HT1080 (cell line): ENCODE measurements at places on chromosomes 1 and 21.

DNA sequence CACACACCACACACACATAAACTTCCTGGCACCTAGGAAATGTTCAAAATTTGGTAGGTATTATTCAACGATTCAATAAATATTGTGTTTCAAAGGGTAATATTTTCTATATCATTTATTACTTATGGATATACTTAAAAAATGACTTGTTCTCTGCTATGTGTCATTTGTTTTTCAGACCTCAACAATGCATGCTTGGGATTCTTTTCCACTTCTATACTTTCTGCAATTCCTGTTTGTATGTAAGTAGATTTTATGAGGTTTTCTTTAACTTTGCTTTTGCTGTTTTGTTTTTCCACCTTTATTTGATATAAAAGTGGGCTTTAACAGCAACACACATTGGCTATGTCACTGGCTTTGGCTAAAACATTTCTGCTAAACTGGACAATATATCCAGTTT, 3.5 kb downstream of the CEP170 start:
- no peak for DNase-seq

DNA sequence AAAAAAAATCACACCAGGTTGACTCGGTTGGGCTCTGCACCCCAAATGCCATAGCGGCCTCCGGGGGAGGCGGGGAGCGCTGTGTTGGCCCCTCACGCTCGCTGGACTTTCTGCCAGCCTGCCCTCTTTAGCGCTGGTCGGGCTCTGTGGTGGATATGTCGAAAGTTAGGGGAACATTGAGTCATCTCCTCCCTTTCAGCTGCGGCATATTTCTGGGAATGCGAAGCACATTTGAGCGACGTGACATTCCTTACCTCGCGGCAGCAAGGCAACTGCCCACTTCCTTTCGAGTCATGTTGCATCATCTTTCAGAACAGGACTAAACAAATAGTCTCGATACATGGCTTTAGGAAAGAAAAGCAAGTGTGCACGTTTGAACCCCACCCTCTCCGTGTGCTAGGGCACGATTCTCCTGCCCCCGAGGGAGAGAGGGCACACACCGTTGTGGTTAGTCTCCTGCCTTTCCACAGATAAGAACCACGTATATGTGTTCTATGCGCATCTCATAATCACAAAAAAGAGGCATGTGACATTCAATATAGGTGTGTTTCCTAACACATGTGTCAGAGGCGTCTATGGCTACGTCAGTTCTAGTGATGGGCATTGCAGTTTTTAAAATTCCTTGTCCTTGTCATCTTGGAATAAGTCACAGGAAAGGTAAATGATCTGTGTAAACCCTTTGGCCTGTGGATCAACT, 105.9 kb upstream of the SLC45A1 start:
- DNase-seq = peak; percentile 98

DNA sequence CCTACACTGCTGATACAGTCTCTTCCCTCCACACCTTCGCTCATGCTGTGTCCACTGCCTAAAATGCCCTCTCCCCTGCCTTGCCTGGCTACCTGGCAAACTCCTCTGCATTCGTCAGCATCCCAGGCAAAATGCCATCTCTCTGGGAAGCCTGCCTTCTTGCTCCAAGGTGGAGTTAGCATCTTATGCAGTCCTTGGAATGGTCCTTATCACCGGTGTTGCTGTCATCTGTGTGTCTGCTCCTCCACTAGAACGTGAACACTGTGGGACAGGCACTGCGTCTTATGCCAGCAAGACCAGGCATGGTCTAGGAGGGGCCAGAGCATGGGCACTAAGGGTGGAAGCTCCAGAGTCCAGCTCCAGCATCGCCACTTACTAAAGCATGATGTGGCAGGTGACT, 211.8 kb downstream of the MATN1 start:
- no peak for DNase-seq

DNA sequence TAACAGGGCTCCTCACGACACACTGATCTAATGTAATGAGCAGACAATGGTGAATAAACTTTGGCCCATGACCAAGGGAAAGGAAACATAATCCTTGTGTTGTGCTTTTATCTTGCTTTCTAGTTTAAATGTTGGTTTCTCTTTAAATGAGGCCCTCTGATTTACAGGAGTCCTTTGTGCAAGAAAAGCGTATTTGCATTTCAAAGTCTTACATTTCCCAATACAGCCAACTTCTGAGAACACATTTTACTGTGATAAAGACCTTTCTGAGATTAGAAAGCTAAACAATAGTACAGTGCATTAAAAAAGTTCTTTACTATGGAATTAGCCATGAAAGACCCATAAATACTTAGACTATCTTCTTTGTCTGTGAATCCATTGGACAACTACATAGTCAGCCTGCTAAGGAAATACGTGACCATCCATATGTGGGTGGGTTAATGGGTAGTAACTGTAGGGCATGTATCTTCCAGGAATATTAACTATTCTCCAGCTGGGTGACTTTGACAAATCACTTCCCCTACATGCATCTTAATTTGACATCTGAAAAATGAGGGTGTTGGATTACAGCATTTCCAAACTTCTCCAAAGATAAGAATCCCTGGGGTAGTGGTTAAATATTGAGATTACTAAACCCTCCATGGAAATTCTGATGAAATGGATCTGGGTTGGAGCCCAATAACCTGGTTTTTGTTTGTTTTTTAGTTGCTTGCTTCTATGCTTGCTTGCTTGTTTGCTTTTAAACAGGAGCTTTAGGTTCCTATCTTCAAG, 50.3 kb upstream of the USP1 start:
- DNase-seq = no peak

- DNase-seq = no peak
Measured at GRCh38 chr1:101748077-101748476, 248.6 kb downstream of the OLFM3 start.

DNA sequence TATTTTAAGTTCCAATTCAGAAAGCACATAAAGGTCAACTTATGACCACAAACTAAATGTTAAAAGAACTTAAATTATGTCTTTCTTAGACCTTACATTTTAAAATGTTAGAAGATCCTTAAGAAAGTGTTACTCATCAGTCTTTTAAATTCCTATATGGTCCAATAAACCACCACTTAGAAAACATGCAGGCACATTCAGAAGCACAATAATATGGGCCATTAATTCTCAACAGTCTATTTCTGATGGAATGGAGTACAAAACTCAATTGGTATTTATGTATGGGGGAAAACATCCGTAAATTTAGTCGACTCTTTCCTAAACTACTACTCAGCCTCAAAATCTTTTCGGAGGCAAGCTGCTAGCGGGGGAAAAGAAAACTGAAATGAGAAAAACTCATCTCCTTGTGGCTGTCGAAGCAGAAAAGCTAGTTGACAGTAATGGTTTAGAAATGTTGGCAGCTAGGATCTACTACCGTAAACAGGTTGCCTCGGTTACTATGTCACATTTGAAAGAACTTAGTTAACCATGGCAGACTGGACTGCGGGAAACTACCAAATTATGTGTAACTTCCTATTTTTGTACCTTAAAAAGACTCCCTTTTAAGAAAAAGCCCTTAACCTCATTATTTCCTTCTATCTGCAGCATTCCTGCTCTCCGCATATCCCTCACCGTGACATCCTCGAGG, 1.0 kb downstream of the TRMT1L start:
- DNase-seq = no peak

DNA sequence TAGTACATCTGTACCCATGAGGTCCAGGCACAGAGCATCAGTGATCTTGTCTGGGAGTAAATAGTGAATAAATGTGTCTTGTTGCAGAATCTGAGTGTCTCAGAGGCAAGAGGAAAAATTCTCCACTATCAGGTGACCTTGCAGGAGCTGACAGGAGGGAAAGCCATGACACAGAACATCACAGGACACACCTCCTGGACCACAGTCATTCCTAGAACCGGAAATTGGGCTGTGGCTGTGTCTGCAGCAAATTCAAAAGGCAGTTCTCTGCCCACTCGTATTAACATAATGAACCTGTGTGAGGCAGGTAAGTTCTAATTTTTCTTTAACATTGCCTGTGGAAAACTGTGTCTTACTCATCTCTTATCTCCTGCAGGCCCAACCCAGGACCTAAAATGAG, 43.1 kb downstream of the IL12RB2 start:
- peak; percentile 52 for DNase-seq

- peak; percentile 52 for DNase-seq
Measured at GRCh38 chr1:18883636-18884418, 18.5 kb downstream of the ALDH4A1 start.

- peak; percentile 34 for DNase-seq
Measured at GRCh38 chr1:183580281-183580682, 10.0 kb downstream of the NCF2 start.

DNA sequence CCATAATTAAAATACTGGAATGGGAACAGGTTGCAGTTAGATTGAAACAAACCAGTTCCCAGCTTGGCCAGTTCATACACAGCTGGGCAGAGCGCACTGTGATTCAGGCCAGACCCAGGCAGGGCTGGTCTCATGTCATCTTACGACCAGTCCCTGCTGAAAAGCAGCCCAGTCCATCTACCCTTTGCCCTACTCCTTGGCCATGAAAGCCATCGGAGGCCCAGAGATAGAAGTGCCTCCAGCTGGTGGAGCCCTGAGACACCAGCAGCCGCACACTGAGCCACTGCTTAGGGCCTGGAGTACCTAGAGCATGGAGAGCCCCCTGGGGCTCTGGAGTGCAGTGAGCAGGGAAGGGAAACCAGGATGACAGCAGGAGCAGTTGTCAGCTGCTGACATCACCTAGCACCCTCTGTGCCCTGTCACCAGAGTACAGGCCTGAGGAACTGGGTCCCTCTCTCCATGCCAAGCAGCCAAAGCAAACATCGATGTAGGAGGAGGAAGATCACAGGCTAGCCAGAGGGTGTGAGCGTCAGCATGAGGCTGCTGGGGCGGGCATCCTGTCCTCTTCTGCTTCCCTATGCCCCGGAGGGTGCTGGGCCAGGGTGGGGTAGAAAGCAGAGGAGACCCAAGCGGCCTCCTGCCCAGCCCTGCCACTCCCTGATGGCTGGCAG, 34.2 kb upstream of the TMEM125 start:
- DNase-seq = no peak

- DNase-seq = no peak
Measured at GRCh38 chr1:43536864-43537358, 6.2 kb downstream of the PTPRF start.

DNA sequence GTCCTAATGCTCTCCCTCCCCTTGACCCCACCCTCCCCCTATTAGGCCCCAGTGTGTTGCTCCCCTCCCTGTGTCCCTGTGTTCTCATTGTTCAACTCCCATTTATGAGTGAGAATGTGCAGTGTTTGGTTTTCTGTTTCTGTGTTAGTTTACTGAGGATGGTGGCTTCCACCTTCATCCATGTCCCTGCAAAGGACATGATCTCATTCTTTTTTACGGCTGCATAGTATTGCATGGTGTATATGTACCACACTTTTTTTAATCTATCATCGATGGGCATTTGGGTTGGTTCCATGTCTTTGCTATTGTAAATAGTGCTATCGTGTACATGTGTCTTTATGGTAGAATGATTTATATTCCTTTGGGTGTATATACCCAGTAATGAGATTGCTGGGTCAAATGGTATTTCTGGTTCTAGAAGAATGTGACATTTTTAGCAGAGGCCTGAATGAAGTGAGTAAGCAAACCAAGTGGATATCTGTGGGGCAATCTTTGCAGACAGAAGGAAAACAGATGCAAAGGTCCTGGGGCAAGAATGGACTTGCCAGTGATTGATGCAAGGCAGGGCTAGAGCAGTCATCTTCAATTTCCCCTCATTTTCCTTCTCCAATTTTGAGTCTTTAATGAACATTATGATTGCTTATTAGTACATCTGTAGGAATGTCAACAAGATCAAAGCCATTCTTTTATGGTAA, 50.2 kb downstream of the UBE4B start:
- no peak for DNase-seq

DNA sequence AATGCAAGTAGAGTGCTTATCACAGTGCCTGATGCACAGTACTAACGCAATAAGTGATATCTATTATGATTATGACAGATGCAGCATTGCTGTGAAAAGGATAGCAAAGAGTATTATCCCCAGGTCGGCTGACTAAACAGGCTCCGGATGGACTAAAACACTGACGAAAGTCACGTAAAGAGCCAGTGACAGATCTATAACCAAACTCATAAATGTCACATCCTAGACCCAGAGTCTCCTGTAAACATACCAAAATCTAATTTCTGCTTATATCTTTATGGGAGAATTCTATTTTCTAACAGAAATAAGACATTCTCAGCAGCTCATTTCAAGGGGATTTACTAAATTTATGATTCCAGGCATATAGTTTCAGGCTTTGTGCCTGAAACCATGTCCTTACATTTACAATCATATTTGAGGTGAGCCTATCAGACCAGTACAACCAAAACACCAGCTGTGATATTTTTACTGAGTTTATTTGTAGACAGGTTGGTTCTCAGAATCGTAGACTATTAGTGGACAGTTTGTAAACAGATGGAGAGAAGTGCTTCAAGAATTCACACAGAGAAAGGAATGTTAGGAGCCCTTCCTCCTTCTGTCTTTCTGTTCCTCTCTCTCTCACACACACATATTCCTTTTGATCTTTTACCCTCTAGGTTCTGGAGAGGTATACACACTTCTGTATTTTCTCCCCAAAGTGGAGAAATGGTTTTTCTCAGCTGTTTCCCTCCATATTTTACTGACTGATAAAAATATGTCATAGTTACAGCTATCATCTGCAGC, 52.4 kb upstream of the WDR26 start:
- no peak for DNase-seq

GRCh38 chr1:213125643-213126042, 74.6 kb downstream of the RPS6KC1 start:
- DNase-seq = no peak
